ENCODE measurements at places on chromosomes 3 and 15.

DNA sequence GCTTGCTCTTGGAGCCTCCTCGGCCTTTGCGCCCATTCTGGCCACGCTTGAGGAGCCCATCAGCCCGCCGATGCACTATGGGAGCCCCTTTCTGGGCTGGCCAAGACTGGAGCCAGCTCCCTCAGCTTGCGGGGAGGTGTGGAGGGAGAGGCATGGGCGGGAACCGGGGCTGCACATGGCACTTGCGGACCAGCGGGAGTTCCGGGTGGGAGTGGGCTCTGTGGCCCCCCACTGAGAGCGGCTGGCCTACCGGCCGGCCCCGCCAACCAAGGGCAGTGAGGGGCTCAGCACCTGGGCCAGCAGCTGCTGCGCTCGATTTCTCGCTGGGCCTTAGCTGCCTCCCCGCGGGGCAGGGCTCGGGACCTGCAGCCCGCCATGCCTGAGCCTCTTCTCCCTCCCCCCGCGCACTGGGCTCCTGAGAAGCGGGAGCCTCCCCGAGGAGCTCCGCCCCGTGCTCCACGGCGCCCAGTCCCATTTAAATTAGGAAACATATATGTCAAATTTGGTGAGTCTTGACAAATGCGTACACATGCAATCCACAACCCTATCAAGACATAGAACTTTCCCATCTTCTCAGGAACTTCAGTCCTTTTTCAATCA lies 97.6 kb upstream of the CNTN3 start:
- no peak for DNase-seq

GRCh38 chr15:74380361-74381189 lies 13.1 kb upstream of the CYP11A1 start:
- DNase-seq = no peak

- DNase-seq = no peak
Observed at GRCh38 chr15:88603885-88604284, 17.3 kb upstream of the AEN start.

- no peak for DNase-seq
Observed at GRCh38 chr3:32257641-32258438, 19.4 kb downstream of the CMTM8 start.

DNA sequence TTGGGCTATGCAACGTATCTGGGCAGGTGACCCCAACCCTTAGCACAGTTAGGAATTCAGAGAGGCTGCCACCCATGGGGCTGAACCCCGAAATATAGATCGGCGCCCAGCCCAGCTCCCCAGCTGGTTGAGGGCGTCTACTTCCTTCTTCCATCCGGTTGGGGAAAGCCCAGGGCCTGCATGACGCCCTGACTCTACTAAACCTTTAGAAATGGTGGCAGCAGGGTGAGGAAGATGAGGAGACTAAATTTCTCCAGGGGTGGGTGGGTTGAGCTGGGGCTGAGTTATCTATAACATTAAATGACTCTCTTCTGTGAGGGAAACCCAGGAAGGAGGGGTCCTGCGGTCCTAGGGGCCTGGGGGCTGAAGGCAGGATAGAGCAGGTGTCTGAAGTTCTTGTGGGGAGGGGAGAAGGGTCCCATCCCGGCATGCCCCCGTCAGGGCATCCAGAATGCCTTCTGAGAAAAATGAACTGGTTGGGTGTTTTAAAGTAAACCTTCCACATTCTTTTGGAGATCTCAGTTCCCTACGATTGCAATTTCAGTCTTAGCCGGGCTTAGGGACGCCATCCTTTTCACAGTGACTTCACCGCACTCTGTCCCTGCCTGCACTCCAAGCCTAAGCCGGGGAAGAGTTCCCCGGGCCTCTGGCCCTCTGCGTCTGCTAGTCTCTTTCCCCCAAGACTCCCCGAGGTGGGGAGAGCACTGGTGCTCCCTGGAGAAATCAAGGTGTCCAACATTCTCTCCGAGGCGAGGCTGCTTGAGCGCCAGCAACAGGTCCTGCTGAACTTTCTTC lies 28.5 kb downstream of the NR2F2 start:
- no peak for DNase-seq

DNA sequence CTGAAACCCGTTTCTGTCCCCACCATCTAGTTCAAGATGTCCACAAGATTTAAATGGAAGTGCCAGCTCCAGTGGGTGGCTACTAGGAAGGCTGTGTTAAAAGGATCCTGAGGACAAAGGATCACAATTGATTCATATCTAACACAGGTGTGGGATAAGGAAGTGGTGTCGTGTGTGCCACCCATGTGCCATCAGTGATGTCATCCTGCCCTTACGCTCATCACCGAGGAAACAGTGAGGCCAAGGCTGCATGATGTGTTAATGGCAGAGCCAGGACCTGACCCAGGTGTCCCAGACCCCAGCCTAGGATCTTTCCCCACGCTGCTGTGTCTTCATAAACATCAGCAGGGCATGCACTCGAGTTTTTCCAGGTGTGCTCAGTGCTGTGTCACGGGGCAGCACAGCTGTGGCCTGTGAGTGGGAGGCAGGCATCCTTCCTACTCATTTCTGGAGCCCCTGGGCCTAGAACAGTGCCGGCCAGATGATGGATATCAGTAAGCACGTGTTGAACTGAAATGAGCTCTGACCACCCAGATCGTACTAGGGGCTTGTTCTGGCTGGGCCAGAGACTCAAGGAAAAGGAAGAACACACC lies 10.6 kb upstream of the TGM5 start:
- no peak for DNase-seq

- DNase-seq = no peak
Observed at GRCh38 chr3:177626045-177626444, 428.8 kb upstream of the TBL1XR1 start.

Data from activated T-helper 1 cell treated with Interleukin-2 at 50 U/mL for 16 hours (primary cell).